EL (cell line): ENCODE measurements at places on chromosomes 7 and 10.

DNA sequence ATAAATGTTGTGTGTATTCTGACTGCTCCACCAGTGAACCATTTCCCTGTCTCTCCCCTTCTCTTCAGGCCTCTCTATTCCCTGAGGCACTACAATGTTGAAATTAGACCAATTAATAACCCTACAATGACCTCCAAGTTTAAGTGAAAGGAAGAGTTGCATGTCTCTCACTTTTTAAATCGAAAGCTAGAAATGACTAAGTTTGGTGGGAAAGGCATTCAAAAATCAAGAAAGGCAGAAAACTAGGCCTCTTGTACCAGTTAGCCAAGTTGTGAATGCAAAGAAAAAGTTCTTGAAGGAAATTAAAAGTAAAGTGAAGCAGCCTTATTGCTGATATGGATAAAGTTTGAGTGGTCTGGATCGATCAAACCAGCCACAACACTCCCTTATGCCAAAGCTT is 198.3 kb upstream of the YAE1 start:
- no peak for DNase-seq

DNA sequence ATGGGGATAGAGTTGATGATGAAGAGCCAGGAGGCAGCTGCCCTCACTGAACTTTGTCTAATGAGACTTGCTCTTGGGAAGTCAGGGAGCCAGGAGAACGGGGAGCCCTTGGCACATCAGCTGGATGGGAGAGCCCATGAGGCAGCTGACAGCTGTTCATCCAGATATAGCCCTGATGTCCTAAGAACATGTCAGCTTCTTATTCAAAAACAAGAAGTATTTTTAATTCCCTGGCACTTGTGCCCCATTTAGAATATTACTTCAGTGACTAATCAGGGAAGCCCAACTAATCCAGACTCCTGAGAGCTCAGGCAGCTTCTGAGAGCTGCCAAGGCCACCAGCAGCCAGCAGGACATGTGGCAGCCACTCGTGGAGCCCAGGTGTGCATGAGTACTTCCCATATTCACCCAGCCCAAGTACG is 363.4 kb downstream of the GRID1 start:
- DNase-seq: no peak

DNA sequence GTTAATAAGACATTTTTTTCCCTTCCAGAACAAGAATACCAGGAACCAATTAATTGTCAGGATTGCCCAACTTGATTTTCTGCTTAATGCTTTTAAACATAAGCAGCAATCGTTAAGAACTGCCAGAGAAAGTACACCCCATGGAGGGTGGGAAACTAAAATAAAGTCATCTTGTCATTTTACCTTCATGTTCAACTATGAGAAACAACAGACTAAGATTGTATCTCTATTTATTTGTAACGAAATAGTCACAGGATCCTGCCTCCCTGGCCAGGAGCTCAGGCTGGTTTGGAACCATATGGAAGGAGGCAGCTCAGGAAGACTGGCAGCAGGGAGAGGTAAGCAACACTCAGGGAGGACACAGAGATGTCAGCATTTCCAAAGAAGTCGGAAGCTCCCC is 129.6 kb downstream of the TNS3 start:
- DNase-seq: no peak

DNA sequence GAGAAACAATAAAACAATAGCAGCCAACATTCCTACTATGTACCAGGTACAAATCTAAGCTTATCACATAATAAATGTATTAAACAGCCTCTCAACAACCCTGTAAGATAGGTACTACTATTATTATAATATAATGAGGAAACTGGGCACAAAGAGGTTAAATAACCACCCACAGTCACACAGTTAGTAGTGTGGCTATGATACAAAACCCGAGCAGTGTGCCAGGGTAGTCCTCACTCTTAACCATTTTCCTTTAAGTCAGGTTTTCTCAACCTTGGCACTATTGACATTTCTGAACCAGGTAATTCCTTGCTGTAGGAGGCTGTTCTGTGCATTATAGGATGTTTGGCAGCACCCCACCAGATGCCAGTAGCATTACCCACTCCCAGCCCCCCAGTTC is 48.8 kb downstream of the DNAJC1 start:
- no peak for DNase-seq

GRCh38 chr10:7773845-7774801 is 13.7 kb downstream of the KIN start:
- no peak for DNase-seq

DNA sequence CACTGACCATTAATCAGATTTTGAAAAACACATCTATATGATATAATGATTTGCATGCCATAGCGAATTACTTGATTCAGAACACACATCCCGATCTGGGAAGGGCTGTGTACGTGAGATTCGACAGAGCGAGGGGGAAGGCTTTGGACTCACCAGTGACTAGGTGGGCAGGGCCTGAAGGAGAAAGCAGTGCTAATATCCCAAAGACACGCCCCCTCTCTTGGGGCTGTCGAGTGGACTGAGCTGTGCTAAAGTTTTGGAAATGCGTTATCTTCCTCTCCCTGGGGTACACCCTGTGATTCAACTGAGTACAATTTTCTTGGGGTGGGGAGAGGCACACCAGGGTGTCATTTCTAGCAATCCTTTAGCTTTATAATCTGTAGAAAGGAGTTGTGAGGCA is 1.8 kb downstream of the LRRC17 start:
- DNase-seq: no peak

DNA sequence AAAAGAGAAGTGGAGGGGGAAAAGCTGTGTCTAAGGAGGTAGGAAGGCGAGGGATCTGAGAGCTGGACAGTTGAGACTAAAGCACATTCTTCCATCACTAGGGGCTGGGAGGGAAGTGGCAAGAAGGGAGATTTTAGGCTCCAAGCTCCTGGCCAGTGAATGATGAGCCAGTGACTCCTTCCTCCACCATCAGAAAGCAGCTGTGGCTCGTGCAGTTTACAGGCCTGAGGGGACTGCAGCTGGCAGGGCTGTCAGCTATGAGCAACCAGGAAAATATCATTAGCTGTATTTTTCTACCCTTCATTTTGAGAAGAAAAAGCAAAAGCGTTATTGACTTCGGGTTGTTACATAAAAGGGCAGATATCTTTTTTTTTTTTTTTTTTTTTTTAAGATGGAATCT is 60.7 kb downstream of the GPAM start:
- no peak for DNase-seq

DNA sequence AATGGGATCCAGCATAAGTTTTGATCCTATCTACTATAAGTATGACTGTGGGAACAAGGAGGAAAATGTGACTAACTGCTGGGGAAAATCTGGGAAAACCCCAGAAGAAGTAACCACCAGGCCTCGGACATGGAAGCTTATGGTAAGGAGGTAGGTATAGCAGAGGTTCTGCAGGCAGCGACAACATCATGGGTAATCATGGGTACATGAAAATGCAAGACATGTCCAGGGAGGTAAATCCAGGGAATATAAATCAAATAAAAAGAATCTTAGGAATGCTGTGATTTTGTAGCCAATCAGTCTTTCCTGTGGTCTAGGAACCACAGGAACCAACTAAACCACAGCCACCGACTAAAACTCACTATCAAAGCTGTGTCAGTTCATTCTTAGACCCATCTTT is 168.3 kb upstream of the NPY start:
- no peak for DNase-seq

DNA sequence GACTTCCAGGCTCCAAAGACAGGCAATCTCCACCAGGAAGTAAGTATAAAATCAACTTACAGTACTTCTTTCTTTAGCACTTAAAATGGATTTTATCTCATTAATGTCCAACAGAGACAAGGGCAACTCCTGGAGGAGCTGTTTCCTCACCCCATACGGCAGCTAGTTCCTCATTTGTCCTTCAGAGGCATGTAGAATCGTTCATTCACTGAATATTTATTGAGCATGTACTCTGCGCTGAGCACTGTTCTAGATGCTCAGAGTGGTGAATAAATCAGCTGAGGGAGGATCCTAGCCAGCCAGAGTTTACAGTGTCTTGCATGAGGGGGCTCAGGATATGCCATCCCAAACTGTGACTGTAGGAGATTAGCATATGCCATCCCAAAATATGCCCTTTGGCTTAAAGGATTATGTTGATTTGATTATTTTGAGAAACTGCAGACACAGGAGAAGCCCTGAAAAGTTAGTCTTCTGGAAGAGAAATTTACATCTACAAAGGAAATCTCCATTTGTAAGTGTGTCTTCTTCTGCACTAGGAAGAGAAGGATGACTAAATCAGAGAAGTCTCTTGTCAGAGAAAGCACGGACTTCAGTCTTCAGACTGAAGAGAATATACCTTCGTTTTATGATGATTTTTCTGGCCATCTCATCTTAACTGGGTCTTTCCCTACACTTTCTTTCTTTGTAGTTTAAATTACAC is 66.9 kb downstream of the BAMBI start:
- no peak for DNase-seq

- no peak for DNase-seq
Measured at GRCh38 chr10:111208951-111209350, 132.1 kb downstream of the ADRA2A start.

GRCh38 chr10:59093461-59093860 is 83.0 kb upstream of the PHYHIPL start:
- no peak for DNase-seq

DNA sequence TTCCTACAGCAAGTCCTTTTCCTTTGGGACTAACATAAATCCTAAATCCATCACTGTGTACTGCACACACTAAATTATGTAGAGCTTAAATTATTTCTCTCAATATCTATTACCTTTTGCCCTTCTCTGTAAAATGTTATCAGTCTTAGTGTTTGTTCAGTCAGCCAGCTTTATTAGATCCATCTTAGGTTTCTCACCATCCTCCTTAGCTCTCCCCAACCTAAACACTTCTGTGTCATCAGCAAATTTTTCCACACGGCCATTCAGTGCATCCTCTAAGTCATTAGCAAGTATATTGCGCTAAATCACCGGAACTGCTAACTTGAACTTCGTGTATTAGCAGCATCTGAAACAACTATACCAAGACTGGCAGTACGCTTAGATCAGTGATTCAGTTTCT is 142.1 kb upstream of the ZNF438 start:
- DNase-seq: no peak

GRCh38 chr10:129319934-129320333 is 147.1 kb upstream of the MGMT start:
- DNase-seq: no peak

GRCh38 chr7:4830176-4830575 is 31.7 kb downstream of the PAPOLB start:
- DNase-seq: peak; percentile 34

DNA sequence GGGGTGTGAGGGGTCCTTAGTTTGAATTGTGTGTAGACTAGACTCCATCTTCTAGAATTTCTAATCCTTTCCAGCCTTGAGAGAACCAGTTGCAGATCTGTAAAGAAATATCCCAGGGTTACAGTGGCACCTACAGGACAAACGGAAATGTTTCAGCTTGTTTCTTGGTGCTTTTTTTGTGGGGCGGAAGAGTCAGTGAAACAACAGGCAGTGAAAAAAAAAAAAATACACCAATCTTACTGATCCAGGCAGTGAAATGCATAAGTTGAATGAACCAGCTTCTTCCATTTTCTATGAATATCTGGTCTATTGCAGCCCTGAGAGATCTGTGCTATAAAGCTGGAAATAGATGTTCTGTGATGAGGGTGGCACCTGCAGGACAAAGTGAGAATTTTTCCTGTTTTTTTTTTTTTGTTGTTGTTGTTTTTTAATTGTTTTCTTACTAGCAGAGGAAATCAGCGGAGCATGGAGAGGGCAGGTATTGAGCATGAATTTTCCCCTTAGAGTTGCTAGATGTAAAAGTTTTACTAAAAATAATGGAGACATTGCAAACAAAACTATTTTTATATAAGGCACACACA is 81.9 kb upstream of the DYNC1I1 start:
- DNase-seq: peak; percentile 46

- DNase-seq: peak; percentile 71
Measured at GRCh38 chr10:13758312-13758711, 171.5 kb downstream of the PRPF18 start.

GRCh38 chr10:60185421-60185820 is 204.3 kb downstream of the ANK3 start:
- DNase-seq: no peak

GRCh38 chr7:106570146-106570545 is 90.8 kb downstream of the CCDC71L start:
- no peak for DNase-seq

- DNase-seq: no peak
Measured at GRCh38 chr7:23115991-23116390, 10.4 kb downstream of the KLHL7 start.

- DNase-seq: no peak
Measured at GRCh38 chr7:84477786-84478478, 283.3 kb upstream of the SEMA3A start.

DNA sequence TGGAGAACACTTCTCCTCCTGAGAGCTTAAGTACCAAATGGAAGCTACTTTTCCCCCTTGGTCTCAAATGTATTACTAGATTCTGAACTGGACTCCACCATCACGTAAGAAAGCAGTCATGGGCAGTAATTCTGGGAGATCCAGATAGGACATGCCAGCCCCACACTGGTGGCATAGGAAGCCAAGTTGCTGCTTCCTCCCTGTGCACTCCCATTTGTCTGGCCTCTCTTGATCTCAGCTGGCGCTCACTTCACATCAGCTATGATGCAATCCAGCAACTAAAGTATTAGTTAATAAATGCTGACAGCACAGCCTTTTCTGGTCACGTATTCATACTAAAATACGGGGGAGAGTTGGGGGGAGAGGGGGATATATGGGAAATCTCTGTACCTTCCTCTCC is 3.4 kb upstream of the IL6 start:
- peak; percentile 31 for DNase-seq

- DNase-seq: no peak
Measured at GRCh38 chr10:128897401-128898129, 569.5 kb upstream of the MGMT start.

- DNase-seq: no peak
Measured at GRCh38 chr7:134060874-134061273, 66.3 kb upstream of the LRGUK start.

DNA sequence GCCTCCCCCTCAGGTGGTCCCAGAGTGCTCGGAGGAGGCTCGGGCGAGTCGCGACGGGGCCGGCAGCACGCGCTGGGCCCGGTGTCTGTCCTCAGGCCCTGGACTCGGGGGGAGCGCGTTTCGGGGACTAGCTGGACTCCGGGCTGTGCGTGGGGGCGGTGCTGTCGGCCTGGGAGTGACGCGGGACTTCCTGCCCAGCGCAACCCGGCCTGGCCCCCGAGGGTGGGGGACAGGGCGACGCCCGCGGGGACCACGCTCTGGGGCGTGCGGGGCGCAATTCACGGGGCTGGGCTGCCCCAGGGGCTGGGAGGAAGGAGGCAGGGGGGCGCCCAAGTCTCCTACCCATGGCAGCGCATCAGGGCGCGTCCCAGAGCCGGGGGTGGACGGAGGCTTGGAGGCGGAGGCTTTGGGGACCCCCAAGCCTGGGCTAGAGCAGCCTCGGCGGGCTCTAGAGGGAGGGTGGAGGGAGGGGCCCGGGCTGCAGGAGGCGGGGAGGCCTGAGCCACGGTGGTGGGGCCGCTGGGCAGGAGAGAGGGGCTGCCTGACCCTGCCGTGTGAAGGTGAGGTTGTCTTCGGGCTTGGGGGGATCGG is 2.3 kb upstream of the VENTX start:
- DNase-seq: no peak
